ENCODE measurements at places on chromosomes 2 and 18. TPM values are rescaled to one million over a fixed set of nuclear protein-coding genes. Genes with fewer than 3 reads are reported as not detected.

The NOSTRIN gene
- 0.36 TPM for total RNA-seq

The PHLPP1 gene
- 9.6 TPM for total RNA-seq

The NFU1 gene
- 49.0 TPM for total RNA-seq

The DYNAP gene
- not detected for total RNA-seq

The NCL gene
- total RNA-seq = 268 TPM

The GKN2 gene
- not detected for total RNA-seq

The C2orf81 gene
- 0.19 TPM for total RNA-seq

The ZNF638 gene
- 133 TPM for total RNA-seq

The HYCC2 gene
- 10.4 TPM for total RNA-seq

The TNFAIP6 gene
- total RNA-seq = 1.8 TPM

The SULT1C2 gene
- not detected for total RNA-seq
